ENCODE measurements at places on chromosomes 16 and 17.

GRCh38 chr16:85034591-85035433, 7.2 kb downstream of the KIAA0513 start:
- no peak for DNase-seq

DNA sequence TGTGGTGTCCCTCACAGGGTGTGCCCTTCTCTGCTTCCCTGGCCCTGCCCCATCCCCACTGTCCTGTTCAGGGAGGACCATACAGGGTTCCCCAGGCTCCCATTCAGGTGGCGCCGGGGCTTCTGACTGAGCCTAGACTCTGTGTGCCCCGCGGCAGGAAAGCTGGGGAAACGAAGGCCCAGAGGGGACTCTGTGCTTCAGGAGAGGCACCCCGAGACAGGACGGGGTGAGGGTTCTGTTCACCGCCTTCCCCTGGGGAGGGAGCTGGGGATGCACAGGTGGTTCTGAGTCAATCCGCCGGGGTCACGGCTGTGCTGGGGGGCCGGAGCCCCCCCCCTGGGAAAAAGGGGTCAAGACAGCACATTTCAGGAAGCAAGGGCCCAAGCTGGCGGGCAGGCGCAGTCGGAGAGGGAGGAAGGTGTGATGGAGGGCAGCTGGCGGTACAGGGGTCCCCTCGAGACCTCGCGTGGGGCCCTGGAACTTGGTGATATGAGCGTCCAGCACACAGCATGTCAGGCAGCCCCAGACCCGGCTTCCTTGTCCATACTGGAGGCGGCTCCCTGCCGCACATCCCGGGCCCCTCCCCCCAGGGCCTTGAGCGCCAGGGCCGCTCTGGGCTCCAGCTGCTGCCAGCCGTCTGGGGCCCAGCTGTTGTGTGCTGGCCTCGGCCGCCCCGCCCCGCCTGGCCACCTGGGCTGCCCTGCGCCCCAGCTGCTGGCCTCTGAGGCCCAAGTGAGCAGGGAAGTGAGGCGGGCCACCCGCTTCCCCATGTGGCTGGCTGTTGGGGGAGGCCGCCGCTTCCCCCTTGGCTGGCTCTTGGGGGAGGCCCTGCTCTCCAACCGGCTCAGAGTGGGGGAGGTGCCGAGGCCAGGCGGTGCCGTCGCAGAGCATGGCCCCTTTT, 5.6 kb upstream of the NOTUM start:
- DNase-seq: no peak

- DNase-seq: no peak
Observed at GRCh38 chr17:73478768-73479424, 165.3 kb downstream of the SDK2 start.

DNA sequence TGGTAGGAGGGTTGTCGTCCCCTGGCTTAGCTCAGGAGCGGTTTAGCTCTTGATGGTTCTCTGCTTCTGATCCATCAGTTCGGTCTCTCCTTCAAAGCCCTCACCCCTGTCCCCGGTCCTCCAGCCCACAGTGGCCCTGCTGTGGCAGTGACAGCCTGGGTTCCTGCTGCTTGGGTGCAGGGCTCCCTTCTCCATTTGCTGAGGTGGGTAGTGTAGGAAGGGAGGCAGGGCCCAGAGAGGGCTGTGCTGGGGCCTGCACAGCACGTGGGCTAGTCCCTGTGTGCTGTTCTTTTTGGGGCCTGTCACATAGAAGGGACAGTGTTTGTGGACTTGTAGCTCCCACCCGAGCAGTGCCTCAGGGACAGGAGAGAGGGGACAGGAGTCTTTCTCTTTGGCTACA, 18.3 kb downstream of the TMEM94 start:
- no peak for DNase-seq

- DNase-seq: no peak
Observed at GRCh38 chr17:45910667-45911066, 16.3 kb downstream of the MAPT start.

- DNase-seq: no peak
Observed at GRCh38 chr17:59840329-59841090, 52.2 kb downstream of the TUBD1 start.

GRCh38 chr17:82296511-82297279, 20.7 kb downstream of the CD7 start:
- DNase-seq: no peak

GRCh38 chr16:24909856-24910255, 64.1 kb downstream of the SLC5A11 start:
- no peak for DNase-seq

DNA sequence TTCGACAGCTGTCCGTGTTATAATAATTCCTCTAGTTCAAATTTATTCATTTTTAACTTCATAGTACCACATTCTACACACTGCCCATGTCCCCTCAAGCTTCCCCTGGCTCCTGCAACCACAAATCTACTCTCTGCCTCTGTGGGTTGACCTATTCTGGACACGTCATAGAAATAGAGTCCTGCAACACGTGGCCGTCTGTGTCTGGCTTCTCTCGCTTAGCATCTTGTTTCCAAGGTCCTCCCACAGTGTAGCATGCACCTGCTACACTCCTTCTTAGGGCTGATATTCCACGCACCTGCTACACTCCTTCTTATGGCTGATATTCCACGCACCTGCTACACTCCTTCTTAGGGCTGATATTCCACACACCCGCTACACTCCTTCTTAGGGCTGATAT, 16.5 kb downstream of the SCGB1C2 start:
- DNase-seq: no peak

DNA sequence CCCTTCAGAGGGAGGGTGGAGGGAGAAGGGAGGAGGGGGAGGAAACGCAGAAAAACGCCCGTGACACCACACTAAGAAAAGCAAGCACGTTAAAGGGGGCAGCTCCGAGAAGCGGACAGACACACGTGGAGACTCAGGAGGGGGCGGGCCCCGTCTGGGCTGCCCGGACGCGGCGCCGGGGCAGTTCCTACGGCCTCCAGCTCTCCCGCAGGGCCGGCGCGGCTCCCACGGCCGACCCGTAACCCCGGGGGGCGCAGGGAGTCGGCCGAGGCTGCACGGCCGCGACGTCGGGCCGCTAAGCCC, 362 bp downstream of the KLHDC4 start:
- peak; percentile 42 for DNase-seq

DNA sequence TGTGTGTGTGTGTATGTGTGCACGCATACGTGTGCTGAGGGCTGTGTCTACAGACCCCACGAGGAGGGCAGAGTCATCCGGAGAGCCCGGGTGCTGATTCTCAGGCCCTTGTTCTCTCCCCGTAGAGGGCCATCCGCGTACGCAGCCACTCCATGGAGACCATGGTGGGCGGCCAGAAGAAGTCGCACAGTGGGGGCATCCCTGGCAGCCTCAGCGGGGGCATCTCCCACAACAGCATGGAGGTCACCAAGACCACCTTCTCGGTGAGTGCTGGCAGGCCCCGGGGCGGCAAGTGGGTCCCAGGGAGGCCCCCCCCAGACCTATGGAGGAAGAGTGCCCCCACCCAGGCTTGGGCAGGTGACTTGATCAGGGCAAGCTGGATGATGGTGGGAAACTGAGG, 45.5 kb downstream of the OR1D5 start:
- no peak for DNase-seq

DNA sequence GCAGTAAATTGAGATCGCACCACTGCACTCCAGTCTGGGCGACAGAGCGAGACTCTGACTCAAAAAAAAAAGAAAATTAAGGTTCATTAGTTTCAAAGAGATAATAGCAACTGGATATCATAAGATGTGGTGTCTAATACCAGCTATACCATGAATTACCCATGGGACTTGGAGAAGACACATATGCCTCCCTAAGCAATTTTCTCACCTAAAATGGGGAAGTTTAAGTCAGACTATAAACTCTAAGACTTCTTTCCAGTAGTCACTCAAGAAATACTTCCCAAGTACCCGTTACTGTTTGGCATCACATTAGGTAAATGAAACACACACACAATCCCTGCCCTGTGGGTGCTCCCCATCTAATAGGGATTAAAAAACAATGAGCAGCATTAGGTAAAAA, 22.6 kb downstream of the SMURF2 start:
- no peak for DNase-seq

DNA sequence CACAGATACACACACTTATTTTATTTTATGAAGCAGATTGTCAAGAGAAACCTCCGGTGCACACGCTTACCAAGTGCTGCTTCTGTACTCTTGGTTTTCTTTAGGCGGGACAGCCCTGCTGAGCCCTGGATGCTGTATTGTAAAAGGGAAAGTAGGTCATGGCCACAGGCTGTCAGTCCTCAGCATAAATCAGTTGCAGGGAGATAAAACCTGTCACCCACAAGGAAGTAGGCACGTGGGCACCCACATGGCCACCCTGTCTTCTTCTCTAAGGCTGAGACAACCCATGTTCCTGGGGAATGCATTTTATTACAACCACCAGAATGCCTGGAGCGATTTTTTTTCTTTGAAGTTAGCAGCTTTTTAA, 59.3 kb downstream of the ASIC2 start:
- DNase-seq: no peak

GRCh38 chr16:58299757-58300349, 5.0 kb upstream of the PRSS54 start:
- no peak for DNase-seq

GRCh38 chr17:55430541-55431288, 9.1 kb upstream of the MMD start:
- DNase-seq: no peak

- DNase-seq: no peak
Observed at GRCh38 chr16:83940630-83941378, 12.2 kb upstream of the OSGIN1 start.

GRCh38 chr17:63041722-63042121, 75.7 kb downstream of the TANC2 start:
- no peak for DNase-seq

DNA sequence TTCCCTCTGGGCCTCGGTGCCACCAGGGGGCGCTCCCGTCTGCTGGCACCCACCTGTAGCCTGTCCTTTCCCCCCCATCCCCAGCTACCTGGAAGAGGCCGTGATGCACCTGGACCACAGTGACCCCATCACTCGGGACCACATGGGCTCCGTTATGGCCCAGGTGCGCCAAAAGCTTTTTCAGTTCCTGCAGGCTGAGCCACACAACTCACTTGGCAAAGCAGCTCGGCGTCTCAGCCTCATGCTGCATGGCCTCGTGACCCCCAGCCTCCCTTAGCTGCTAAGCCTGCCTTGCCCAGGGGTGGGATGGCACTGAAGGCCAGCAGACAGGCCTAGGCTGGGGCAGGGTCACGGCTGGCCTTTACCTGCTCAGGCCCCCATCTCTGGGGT, 818 bp upstream of the NRN1L start:
- DNase-seq: peak; percentile 50

DNA sequence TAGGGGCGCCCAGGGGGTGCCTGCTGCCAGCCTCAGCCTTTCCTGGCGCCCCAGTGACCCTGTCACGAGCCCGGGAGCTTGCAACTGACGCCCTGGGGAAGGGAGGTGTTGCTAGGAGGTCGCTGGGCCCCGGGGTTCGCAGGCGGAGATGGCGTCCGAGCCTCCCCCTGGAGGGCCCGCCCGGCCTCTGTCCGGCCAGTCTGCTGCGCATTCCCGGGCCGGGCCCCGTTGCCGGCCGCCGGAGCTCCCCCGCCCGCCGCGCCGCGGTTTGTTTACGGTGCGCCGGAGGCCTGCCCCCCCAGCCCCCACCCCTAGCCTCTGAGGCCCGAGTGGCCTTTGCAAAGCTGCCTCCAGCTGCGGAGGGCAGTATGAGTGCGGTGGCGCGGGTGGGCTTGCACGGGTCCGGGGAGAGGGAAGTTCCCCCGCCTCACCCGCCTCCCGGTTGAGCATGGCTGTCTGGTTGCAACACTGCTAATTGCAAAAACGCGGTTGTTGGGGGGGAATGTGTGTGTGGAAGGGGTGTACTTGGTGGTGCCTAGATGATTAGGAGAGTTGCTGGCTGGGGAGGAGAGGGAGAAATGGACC, 514 bp downstream of the THRA start:
- DNase-seq: peak; percentile 18

DNA sequence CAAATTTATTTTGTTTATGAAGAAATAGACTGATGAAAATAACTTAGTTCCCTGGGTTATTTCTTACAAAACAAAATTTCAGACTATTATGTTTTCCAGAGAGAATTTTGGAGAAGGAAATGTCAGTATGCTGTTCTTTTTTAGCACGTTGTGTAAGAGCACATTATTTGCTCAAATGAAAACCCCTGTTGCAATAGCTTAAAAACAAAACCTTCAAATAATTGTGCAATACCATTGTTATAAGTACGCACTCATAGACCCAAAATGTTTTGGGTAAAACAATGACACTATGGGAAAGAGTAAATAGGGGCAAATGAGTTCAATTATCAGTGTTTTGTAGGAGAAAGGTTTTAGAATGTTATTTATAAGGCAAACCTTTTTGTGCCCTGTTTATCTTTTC, 18.2 kb downstream of the VMP1 start:
- no peak for DNase-seq

GRCh38 chr16:86375851-86376250, 134.5 kb upstream of the FOXF1 start:
- DNase-seq: no peak

GRCh38 chr17:57876866-57877237, 27.0 kb upstream of the MRPS23 start:
- no peak for DNase-seq

DNA sequence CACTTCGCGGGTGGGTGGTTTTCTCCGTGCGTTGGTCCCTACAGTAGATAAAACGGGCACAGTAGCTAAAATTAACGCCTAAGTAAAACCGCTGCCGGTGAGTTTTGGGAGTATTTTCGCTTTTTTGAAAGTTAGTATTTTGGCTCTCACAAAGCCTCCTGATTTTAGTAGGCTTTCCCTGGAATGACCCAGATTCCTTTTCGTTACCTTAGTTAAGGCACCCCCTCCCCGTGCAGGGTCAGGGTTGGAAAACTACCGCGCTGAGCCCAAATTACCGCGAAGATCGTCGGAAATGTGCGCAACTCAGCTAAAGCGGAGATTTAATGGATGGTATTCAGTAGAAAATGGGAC, 28.3 kb upstream of the ST6GALNAC1 start:
- no peak for DNase-seq

- no peak for DNase-seq
Observed at GRCh38 chr16:27522173-27522707, 27.5 kb downstream of the GTF3C1 start.

GRCh38 chr17:38451840-38452529, 23.7 kb downstream of the ARHGAP23 start:
- DNase-seq: no peak

GRCh38 chr17:42165751-42166150, 11.0 kb upstream of the RAB5C start:
- no peak for DNase-seq

- no peak for DNase-seq
Observed at GRCh38 chr16:87492291-87492630, 563 bp downstream of the ZCCHC14 start.

DNA sequence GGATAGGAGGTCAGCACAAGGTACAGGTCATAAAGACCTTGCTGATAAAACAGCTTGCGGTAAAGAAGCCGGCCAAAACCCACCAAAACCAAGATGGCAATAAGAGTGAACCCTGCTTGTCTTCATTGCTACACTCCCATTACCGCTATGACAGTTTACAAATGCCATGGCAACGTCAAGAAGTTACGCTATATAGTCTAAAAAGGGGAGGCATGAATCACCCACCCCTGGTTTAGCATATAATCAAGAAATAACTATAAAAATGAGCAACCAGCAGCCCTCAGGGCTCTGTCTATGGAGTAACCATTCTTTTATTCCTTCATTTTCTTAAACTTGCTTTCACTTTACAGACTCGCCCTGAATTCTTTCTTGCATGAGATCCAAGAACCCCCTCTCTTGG, 1.0 kb upstream of the HSBP1 start:
- no peak for DNase-seq
